ENCODE measurements at places on chromosomes 7 and 10. TPM values are rescaled to one million over a fixed set of nuclear protein-coding genes. Genes with fewer than 3 reads are reported as not detected.

ARPC1A gene
- 71.3 TPM for total RNA-seq

SMO gene
- 4.6 TPM for total RNA-seq

VTI1A gene
- total RNA-seq = 41.2 TPM

ZCWPW1 gene
- 7.2 TPM for total RNA-seq

HDAC9 gene
- total RNA-seq = 4.4 TPM

DNA sequence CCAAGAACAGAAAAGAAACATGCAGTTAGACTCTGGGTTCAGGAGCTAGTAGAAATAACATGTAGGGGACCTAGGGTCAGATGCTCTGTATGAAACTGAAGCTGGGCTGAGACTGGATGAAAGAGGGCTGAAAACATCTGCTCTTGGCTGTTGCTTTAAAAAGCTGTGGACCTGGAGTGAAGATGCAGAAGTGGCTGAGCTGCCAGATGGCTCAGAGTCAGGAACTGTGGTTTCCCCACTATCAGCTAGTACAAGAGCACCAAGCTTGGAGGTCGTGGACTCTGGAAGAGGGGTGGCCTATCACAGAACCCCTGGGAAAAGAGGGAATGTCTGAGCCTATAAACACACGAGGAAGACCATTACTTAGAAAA is 5.9 kb downstream of the ADK start:
- H3K27ac ChIP-seq = peak overlapping the region; percentile 11
- no peaks in the 10 kb centered on the region for H3K36me3 ChIP-seq

- no peak overlapping the region for H3K27ac ChIP-seq
- no peaks in the 10 kb centered on the region for H3K4me1 ChIP-seq
- DNase-seq = no peak
Measured at GRCh38 chr7:76122516-76123239, 74.8 kb downstream of the MDH2 start.

DNA sequence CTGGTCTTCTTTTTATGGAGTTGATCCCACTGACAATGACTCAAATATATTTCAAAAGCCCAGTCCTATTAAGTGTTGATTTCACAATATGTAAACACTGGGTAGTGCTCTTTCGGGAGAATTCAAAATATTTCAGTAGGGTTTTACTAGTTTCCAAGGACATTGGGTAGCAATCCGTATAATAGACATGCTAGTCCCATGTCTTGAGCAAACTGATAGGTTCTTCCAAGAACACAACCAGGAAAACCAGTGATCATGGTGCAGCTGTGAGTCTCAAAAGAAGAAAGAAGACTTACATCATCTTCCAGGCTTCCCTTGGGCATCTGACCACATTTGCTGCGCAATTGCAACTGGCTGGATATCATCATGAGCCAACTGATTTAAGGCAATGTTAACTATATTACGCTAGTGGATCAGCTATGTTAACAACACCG is 59.3 kb upstream of the APBB1IP start:
- no peak overlapping the region for H3K27ac ChIP-seq
- no peak overlapping the region for H3K4me3 ChIP-seq
- no peak for DNase-seq
- H3K36me3 ChIP-seq = no peaks in the 10 kb centered on the region

- peaks cover under 1% of the 10 kb centered on the region for H3K36me3 ChIP-seq
- no peak overlapping the region for H3K27ac ChIP-seq
- H3K4me3 ChIP-seq = no peak overlapping the region
- no peak for DNase-seq
Measured at GRCh38 chr7:6658618-6659345, 21.7 kb downstream of the ZNF316 start.

- peaks cover 1% of the 10 kb centered on the region for H3K36me3 ChIP-seq
- no peaks in the 10 kb centered on the region for H3K4me1 ChIP-seq
- no peak for DNase-seq
- no peak overlapping the region for H3K4me3 ChIP-seq
- H3K27me3 ChIP-seq = no peaks in the 10 kb centered on the region
Measured at GRCh38 chr10:6474871-6475270, 105.2 kb downstream of the PRKCQ start.

DNA sequence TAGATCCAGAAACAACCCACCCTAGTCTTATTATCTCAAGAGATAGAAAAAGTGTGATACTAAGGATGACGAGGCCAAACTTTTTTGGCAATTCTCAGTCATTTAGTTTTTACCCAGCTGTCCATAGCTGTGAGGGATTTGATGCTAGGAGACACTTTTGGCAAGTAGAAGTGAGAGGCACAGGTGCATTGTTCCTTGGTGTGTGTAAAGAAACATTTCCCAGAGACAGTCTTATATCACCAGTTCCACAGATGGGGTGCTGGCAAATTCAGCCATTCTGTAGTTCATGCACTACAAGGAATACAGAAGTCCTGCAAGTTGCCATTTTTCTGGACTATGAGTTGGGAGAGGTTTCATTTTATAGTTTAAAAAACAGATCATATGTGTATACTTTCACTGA is 403.3 kb upstream of the GHITM start:
- no peak overlapping the region for H3K27ac ChIP-seq
- no peaks in the 10 kb centered on the region for H3K36me3 ChIP-seq
- no peaks in the 10 kb centered on the region for H3K4me1 ChIP-seq
- H3K27me3 ChIP-seq = no peaks in the 10 kb centered on the region

GRCh38 chr7:77370606-77371005 is 45.5 kb downstream of the GSAP start:
- no peaks in the 10 kb centered on the region for H3K4me1 ChIP-seq
- no peak overlapping the region for H3K27ac ChIP-seq
- H3K27me3 ChIP-seq = no peaks in the 10 kb centered on the region
- DNase-seq = no peak
- peaks cover 7% of the 10 kb centered on the region for H3K36me3 ChIP-seq

GRCh38 chr10:111593578-111593977 is 516.7 kb downstream of the ADRA2A start:
- DNase-seq = no peak
- no peak overlapping the region for H3K27ac ChIP-seq
- no peak overlapping the region for H3K4me3 ChIP-seq
- H3K4me1 ChIP-seq = no peaks in the 10 kb centered on the region
- H3K36me3 ChIP-seq = no peaks in the 10 kb centered on the region
- H3K27me3 ChIP-seq = no peaks in the 10 kb centered on the region

DNA sequence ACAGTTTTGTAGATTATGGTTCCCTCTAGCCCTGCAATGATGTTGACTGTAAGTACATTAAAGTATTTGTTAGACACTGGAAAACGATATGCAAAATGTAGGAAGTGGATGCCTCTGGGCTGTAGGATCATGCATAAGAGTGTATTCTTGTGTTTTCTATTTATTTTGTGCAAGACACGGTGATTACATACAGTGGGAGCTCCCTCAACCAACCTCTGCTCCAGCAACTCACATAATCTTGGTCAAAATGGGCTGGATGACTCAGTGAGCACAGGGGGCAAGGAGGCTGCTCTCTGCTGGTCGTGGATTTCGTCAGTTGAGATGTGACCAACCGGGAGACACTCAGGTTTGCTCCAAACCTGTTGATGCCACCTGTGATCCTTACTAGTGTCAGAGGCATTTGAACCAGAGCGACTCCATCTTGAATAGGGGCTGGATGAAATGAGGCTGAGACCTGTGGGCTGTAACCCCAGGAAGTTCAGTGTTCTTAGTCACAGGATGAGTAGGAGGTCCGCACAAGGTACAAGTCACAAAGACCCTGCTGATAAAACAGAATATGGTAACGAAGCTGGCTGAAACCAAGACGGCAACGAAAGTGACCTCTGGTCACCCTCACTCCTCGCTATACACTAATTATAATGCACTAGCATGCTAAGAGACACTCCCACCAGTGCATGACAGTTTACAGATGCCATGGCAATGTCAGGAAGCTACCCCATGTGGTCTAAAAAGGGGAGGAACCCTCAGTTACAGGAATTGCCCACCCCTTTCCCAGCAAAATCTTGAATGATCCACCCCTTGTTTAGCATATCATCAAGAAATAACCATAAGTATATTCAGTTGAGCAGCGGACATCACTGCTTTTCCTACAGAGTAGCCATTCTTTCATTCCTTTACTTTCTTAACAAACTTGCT is 56.4 kb upstream of the FAM20C start:
- no peaks in the 10 kb centered on the region for H3K36me3 ChIP-seq
- no peak overlapping the region for H3K4me3 ChIP-seq
- no peak for DNase-seq
- no peaks in the 10 kb centered on the region for H3K4me1 ChIP-seq
- H3K27ac ChIP-seq = no peak overlapping the region
- no peaks in the 10 kb centered on the region for H3K27me3 ChIP-seq

DNA sequence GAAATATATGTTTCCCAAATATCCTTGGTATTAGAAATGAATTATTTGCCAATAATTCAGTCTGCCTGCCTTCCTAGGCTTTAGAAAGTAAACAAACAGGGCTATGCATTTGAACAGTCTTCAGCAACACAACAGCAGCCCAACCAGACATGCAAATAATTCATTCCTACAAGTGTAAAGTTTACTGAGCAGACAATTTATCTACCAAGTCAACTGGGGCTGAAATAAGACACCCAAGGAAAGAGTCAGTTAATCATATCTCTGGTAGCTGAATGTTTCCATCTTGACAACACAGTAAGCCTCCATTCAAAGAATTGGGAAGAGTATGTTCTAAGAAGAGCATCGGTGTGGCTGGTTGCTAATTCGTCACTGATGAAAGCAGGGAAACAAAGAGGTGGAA is 38.4 kb downstream of the AIFM2 start:
- H3K36me3 ChIP-seq = peaks cover 4% of the 10 kb centered on the region
- no peaks in the 10 kb centered on the region for H3K27me3 ChIP-seq
- no peak overlapping the region for H3K4me3 ChIP-seq
- DNase-seq = no peak
